ENCODE measurements at places on chromosomes 2 and 18.
A peak's percentile ranks its signal among the peaks of the same experiment; 100 is the strongest.

GRCh38 chr18:54192415-54192814, 32.1 kb downstream of the MBD2 start:
- no peak for DNase-seq

GRCh38 chr2:47907039-47907781, 912 bp upstream of the FBXO11 start:
- DNase-seq = no peak

DNA sequence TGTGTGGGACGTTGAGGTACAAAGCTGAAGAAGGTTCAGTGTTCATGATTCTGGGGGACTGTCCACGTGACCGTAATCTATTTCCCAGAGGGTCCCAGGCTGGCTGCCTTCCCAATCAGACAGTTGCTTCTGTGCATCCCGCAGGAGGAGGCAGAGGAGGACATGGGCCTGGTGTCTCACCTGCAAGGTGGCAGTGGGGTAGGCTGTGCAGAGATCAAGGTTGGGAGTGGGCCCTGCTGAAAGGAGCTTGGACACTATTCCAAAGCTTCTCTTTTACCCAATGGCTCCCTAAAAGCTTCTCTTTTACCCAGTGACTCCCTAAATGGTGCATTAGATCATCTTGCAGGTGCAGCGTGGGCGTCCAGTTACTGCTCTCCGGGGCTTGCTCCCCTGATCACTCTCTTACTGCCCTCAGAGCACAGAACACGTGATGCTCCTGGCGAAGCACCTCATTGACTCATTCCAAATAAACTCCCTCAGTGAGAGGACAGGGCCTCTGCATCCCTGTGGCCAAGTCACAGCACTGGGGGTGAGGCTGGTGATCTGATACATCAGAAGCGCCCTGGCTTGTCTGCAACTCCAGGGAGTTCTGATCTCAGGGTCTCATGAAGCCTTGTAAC, 41.5 kb downstream of the RNF144A start:
- DNase-seq = no peak

GRCh38 chr2:42044939-42045338, 2.9 kb upstream of the PKDCC start:
- DNase-seq = no peak

GRCh38 chr18:37668971-37669747, 103.6 kb upstream of the CELF4 start:
- peak; percentile 73 for DNase-seq

DNA sequence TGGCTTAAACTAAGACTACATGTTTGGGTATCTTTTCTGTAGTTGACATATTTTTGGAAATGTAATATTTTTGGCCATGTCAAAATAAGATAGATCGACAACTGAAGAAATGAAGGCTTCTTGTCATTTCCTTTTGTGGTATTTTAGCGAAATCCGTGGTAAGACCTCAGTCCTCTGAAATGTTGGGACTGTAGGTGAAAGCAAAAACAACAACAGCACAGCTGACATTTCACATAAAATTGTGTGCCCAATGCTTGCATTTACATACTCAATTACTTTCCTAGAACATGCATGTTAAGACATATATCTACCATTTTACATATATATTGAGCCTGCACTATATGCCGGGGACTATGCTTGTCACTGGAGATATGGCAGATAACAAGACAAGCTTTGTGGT, 50.2 kb downstream of the SPP2 start:
- DNase-seq = no peak

DNA sequence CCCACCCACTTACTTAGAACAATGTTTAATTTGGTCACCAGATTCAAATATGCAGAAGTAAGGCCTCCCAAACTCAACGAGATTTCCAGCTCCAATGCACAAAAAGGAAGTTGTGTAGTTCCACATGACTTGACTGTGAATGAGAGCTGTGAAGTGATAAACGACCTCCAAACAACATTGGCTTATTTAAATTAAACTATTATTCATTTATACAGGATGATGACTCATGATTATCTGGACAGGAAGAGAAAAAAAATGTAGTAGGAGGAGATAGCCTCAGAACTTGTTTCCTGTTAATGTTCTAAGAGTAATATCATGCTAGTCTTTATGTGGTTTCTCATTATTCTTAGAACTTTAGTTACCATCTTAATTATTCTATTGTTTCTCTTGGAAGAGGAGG, 237.3 kb downstream of the C1D start:
- DNase-seq = no peak

GRCh38 chr2:164721430-164721829, 100.1 kb upstream of the GRB14 start:
- DNase-seq = no peak

DNA sequence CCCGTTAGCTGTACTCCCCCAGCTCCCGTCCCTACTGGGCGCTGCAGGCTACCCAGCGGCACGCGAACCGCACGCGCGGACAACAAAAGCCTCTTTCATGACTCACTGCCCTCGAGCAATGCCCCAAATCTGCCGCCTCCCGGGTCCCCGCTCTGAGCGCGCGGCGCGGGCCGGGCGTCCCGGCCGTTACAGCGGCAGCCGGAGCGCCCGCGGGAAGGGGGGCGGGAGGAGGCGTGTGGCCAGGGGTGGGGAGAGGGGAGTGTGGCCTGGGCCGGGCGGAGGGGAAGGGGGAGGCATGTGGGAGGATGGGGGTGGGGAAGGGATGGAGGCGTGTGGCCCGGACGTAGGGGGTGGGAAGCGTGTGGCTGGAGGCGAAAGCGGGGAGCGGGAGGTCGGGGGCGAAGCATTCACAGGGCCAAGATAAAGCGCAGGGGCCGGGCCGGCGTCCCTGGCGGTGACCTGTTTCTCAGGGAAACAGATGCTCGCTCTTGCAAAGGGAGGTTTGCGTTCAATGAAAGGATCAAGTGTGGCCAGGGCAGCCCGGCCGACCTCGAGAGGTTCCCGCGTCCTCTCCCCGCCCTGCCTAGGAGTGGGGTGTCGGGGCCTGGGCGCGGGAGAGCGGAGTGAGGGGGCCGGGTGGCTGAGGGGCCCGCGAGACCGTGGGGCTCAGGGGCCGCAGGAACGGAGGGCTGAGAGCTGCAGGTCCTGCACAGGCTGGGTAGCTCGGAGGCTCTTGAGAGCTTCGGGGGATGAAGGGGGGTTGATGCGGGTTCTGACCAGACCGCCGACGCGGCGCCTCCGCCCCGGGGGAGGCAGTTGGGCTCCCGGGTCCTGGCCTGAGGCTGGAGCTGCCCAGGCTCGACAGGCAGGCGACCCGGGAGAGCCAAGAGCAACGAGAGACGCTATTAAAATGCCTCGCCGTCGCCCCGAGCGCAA, 3.5 kb upstream of the NEUROD1 start:
- DNase-seq = no peak

- DNase-seq = no peak
These were observed 303.1 kb upstream of the FBXO11 start for GRCh38 chr2:48209214-48209885.

DNA sequence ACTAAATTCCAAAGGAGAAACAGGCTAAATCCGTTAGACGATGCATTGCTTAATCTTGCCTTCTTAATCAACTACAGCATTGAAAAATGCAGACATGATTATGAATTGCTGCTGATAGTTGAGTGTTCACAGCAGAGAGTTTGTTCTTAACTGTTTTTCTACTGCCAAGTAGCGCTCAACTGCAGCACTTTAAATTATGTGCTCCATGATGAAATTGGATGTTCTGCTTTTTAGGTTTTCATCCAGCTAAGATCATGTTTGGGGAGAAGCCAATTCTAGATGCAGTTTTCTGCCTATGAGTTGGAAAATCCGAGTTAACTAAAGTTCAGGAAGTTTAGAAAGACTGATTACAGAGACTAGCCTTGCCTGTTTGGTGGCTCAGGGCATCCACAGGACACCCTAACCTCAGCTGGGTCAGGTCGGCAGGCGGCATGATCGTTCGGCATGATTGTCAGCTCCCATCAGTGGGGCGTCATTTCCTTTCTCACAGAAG, 119.4 kb upstream of the PIEZO2 start:
- no peak for DNase-seq

DNA sequence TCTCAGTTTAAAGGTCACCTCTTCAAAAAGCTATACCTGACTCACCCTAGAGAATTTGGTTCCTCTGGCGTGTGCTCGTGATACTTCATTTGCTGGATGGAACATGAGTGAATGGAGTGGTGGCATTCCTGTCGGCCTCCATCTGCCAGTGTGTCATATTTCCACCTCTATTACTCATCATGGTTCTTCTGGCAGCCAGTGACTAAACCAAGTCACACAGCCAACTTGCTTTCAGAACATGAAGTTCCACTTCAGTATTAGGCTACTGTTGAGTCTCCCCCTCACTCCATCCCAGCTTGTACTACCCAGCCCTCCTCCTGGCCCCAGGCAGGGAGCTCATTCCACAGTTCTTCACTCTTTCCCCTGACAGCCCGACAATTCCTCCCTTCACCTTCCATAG, 169.8 kb downstream of the MREG start:
- DNase-seq = no peak

GRCh38 chr2:29495068-29495467, 379.9 kb downstream of the CLIP4 start:
- no peak for DNase-seq

DNA sequence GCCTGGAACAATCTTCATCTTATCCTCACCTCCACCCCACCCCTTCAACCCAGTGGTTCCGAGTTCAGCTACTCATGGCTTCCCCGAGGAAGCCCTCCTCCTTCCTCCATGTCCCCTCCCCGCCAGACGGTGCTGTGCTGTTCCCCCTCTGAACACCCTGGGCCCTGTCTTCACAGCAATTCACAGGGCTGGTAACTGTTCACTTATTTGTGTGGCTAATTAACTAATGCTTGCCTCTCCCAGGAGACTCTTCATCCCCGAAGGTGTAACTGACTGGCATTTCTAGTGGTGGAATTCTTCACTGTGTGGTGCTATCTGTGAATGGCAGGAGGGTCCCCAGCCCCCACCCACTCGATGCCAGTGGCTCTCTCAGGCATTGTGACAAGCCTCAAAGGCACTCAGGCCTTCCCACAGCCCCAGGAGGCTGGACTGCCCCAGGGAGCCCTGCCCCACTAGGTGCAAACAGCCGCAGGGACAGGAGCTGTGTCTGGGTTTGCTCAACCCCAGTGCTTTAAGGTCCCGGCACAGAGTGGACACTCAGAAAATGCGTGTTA, 133.7 kb upstream of the ID2 start:
- no peak for DNase-seq

- DNase-seq = no peak
These were observed 18.6 kb downstream of the ERMN start for GRCh38 chr2:157307021-157307420.

GRCh38 chr18:56716692-56717146, 65.6 kb downstream of the WDR7 start:
- no peak for DNase-seq

GRCh38 chr2:120315367-120316033, 30.4 kb upstream of the INHBB start:
- no peak for DNase-seq

DNA sequence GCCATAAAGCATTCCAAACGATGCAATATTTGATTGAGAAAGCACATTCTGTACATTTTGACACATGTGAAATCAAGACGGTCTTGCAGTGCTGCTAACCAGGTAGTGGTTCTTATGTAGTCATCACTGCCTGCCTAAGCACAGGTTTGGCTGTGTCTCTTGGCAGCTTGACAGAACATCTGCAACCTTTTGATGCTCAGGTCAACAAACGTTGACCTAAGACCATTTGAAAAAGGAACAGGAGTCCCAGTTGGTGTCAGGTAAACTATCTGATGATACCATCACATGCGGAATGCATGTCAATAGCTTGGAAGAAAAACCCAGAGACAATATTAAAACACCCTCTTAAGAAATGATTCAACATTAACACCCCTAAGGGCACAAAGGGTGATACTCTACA, 80.7 kb downstream of the L3MBTL4 start:
- DNase-seq = no peak

GRCh38 chr18:58527285-58527951, 101.5 kb downstream of the ALPK2 start:
- DNase-seq = peak; percentile 62

DNA sequence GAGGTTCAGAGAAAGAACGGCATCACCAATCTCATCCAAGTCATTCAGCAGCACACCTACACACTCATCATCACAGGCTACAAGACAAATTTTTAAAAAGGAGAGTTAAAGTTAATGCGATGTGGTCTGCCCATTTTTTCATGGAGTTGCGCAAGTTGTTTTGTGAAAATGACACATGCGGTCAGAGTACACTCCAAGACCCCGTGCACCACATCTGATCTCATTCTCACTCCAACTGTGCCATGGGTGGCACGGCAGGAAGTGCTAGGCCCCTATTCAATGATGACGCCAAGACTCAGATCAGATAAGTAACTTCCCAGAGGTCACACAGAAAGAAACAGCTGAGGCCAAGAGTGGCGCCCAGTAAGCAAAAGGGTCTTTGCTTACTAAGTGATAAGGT, 119.8 kb downstream of the LAMA1 start:
- no peak for DNase-seq

DNA sequence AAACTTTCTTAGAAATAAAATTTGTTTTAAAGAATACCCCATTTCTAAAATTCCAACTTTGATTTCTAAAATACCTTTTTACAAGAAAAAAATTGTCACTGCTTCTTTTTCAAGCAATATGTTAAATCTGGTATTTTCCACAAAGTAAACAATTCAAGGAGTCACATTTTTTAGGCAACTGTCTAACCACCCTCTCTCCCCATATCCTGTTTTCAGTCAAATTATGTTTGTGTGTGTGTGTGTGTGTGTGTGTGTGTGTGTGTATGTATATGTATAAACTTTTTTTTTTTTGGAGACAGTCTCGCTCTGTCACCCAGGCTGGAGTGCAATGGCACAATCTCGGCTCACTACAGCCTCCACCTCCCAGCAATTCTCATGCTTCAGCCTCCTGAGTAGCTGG, 59.3 kb downstream of the ADNP2 start:
- DNase-seq = no peak

- DNase-seq = no peak
These were observed 291.3 kb upstream of the NCKAP5 start for GRCh38 chr2:133859578-133859977.

GRCh38 chr2:128489526-128490273, 171.0 kb upstream of the HS6ST1 start:
- no peak for DNase-seq

DNA sequence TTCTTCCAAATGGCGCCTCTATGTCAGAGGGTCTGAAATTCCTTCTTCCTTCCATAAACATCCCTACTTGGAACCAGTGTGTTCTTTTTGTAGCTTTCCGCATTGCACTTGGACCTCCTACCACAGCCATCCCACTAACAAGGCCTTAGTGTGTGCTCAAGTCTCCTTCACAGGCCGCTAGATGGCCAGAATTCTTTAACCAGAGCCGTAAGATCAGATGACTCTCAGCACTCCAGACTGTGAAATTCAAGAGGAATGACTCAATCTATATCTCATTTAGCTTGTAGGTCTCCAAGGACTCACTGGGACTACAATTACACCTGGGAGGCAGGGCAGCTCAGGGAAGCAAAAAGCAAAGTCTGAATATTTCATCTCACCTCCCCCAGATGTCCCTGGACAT, 298.9 kb downstream of the EIPR1 start:
- no peak for DNase-seq

GRCh38 chr18:23994361-23994902, 20.1 kb upstream of the TTC39C start:
- peak; percentile 99 for DNase-seq

GRCh38 chr2:98269274-98269673, 77.0 kb upstream of the CNGA3 start:
- no peak for DNase-seq

GRCh38 chr18:76406791-76407190, 88.3 kb downstream of the ZNF516 start:
- DNase-seq = no peak

- DNase-seq = no peak
These were observed 85.9 kb upstream of the IL1R2 start for GRCh38 chr2:101905746-101906336.
